ENCODE measurements at places on chromosomes 13 and 19.

GRCh38 chr13:99580500-99581268, 79.4 kb downstream of the TM9SF2 start:
- no peak for DNase-seq

DNA sequence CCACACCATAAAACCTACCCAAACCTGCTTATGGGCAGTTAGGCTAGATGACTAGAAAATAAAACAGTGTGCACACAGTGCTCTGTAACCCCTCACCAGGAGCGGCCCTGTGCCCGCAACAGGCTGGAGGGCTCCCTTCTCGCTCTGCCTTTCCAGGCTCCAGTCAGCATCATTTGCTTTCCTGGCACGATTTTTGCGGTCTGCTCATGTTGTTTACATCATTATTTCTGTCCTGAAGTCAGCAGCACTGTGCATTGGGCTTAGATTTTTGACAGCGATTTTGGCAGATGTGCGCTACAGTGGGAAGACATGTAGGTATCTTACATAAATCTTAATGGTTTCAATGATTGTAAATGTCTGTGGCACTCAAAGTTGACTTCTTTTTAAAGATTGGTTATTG, 344.0 kb downstream of the MTUS2 start:
- DNase-seq = no peak

GRCh38 chr13:107992542-107992941, 222.8 kb downstream of the LIG4 start:
- DNase-seq = no peak

- no peak for DNase-seq
Observed at GRCh38 chr19:58261968-58262921, 16.5 kb upstream of the ZNF8 start.

DNA sequence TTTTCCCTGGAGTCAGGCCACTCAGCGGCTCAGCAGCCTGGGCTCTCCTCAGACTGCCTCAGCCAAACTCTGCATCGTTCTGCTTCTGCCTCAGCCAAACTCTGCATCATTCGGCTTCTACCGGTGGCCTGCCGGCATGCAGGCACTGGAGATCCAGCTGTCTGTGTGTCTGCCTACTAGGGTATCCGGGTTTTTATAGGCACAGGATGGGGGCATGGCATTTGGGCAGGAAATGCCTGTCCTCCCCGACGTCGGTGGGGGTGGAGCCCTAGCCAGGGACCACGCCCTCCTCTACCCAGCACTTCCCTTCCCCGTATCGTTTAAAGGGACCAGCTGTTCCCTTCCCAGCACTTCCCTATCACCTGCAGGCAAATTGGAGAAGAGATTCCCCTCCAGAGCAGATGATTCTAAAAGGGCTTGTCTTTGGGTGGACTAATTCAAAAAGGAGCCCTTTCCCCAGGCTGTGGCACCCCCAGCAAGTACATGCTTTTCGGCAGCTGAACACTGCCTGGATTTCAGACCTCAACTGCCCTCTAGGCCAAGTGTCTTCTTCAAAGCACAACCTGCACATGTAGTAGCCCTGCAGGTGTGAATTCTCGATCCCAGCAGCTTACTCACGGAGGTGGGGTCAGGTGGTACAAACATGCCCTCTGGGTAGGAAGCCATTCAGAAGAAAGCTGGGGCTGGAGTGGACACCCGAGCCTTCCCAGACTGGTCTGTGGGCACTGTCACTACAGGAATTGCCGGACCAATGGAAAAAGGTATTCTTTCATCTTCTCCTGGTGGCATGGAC, 25.4 kb upstream of the GPR12 start:
- DNase-seq = peak; percentile 8

DNA sequence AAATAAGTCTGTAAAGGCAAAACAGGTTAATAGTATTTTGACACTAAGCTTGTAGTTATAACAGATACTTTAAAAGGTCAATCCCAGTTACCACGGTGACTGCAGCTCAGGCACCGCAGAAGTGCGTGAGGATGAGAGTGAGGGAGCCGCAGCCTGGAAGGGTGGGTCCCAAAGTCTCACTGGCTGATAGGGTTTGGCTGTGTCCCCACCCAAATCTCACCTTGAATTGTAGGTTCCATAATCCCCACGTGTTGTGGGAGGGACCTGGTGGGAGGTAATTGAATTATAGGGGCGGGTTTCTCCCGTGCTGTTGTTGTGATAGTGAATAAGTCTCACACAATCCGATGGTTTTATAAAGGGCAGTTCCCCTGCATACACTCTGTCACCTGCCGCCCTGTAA, 40.0 kb upstream of the GAS6 start:
- DNase-seq = no peak
